ENCODE measurements at places on chromosomes 6 and 20.
A peak's percentile ranks its signal among the peaks of the same experiment; 100 is the strongest.

DNA sequence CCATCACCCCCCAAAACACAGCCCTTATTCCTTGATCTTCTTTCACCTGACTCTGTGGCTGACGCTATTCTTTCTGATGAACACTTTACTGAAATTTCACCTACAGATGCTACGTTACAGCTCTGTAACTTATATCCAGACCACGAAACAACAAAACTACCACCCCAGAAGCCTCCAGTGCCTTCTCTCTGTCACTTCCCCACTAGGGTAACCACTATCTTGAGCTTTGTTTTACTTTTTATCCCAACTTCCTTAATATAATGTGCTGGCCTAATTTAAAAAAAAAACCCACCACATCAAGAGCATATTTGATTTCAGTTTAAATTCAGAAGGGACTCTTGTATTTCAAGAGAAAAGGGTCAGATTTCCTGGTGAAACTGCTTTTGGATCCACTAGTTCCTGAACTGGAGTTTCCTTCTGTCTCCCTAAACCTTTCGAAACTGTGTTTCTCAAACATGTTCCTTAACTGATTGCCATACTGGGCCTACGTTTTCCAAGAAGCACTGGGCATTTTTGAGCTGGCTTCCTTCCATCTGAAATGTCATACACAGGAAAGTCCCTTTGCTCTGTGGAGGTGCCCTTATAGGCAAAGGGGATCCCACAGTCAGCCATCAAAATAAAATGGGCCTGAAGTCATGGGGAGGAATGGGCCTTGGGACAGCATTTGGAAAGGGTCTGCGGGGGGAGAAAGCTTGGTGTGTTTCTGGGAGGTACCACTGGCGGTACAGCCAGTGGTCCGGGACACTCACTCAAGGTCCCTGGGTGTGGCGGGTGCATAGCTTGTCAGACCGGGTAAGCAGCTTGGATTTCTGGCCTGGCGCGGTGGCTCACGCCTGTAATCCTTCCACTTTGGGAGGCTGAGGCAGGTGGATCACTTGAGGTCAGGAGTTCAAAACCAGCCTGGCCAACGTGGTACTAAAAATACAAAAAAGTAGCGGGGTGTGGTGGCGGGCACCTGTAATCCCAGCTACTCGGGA, 25.8 kb upstream of the RTF2 start:
- peaks cover 26% of the 10 kb centered on the region for H3K4me1 ChIP-seq
- DNase-seq, result no peak
- no peaks in the 10 kb centered on the region for H3K27me3 ChIP-seq

DNA sequence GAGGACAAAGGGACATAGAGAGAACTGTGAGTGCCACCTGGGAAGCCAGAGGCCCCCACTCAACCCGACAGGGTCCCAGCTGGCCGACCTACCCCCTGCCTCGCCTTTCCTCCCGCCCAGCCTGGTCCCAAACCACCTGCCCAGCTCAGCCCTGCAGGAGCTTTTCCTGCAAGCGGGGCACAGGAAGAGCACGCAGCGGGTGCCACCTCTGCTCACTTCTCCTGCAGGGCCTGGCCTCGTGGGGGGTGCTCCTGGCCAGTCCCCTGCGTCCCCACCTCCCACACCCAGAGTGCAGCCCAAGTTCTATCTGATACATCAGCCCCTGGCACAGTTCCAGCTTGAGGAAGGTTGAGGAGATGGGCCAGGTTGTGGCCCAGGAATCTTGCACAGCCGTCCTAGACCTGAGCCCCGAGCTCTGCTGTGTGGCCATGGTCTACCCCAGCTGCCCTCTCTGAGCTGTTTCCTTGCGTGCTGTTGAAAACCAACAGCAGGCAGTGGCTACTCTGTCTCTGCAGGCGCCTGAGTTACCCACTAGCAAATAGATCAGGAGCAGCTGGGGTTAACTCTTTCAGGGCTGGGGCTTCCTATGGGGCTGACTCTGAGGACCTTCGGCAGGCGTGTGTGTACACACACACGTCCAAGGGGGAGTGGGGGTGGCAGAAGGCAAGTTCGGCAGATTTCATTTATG, 1.7 kb downstream of the NECAB3 start:
- H3K4me3 ChIP-seq, result peak overlapping the region; percentile 66
- no peak for DNase-seq
- no peak overlapping the region for H3K27ac ChIP-seq
- H3K36me3 ChIP-seq, result peaks cover 16% of the 10 kb centered on the region
- H3K4me1 ChIP-seq, result peaks cover 29% of the 10 kb centered on the region

GRCh38 chr6:29107758-29108157, at the start of gene OR2J3:
TSS of gene OR2J3 (plus strand) at chr6:29108058. CDS start at chr6:29111891, 3,833 bp downstream.
- H3K27ac ChIP-seq, result no peak within 1 kb of the TSS
- H3K4me1 ChIP-seq, result no peaks in the 10 kb centered on the region
- no peak for DNase-seq

DNA sequence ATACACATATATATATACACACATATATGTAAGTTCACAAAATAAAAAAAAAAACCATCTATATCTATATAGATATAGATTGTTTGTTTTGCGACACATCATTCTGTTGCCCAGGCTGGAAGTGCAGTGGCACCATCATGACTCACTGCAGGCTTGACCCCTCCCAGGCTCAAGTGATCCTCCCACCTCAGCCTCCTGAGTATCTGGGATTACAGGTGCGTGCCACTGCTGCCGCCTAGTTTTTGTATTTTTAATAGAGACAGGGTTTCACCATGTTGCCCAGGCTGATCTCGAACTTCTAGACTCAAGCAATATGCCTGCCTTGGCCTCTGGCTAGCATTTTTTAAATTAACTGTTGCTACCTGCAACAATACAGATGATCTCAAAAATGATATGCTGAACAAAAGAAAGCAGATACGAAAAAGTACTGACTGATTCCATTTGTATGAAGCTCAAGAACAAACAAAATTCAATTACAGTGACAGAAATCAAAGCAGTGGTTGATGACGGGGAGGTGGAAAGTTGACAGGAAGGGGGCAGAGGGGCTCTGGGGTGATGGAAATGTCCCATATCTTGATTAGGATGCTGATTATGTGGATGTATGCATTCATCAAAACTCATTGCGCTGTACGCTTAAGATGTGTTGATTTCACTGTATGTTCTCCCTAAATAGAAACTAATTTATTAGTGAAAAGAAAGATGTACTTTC, 49.6 kb downstream of the ATXN1 start:
- no peak for DNase-seq
- H3K4me1 ChIP-seq, result no peaks in the 10 kb centered on the region
- H3K36me3 ChIP-seq, result no peaks in the 10 kb centered on the region
- H3K27ac ChIP-seq, result peak overlapping the region; percentile 74
- H3K4me3 ChIP-seq, result no peak overlapping the region

DNA sequence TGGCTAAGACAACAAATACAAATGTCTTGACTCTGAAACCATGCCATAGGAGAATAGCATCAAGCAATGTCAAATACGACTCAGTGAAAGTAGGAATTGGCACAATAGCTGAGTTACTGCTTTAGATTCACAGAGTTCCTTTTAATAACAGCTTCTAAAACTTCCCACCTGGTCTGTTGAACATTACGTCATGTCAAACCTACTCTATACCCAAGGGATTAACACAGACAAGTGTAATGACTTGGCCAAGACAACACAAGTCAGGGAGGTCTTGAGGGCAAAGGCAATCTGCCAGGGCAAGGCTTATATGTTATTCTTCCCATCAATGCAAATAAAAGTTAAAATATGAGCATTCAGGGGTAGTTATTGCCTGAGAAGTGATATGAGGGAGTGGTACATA, 265.1 kb upstream of the PRDM1 start:
- H3K36me3 ChIP-seq, result no peaks in the 10 kb centered on the region
- no peaks in the 10 kb centered on the region for H3K27me3 ChIP-seq
- no peak overlapping the region for H3K27ac ChIP-seq
- DNase-seq, result no peak
- H3K4me1 ChIP-seq, result no peaks in the 10 kb centered on the region

DNA sequence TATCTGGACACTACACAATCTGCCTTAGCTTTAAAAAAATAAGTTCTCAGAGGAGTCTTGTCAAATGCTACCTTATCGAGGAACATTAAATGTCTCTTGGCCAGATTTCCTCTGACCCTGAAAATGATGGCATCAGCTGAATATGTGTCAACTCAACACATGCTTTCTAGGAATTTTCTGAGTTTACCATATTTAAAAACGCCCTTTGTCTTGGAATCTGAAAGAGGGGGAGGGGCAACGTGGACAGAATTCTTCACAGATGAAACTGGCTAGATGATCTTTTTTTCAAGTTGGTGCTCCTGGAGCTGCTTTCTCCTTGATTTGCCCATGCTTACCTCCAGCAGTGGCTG, 5.1 kb downstream of the SOX4 start:
- no peak for DNase-seq
- H3K4me1 ChIP-seq, result peaks cover 8% of the 10 kb centered on the region
- H3K36me3 ChIP-seq, result no peaks in the 10 kb centered on the region
- H3K27ac ChIP-seq, result no peak overlapping the region
- no peaks in the 10 kb centered on the region for H3K27me3 ChIP-seq

GRCh38 chr20:20520776-20521175, 152.9 kb downstream of the INSM1 start:
- H3K27ac ChIP-seq, result no peak overlapping the region
- H3K36me3 ChIP-seq, result peaks cover 56% of the 10 kb centered on the region

GRCh38 chr6:65948062-65948461, 241.0 kb upstream of the EYS start:
- H3K4me1 ChIP-seq, result no peaks in the 10 kb centered on the region
- no peaks in the 10 kb centered on the region for H3K36me3 ChIP-seq
- no peak for DNase-seq
- H3K4me3 ChIP-seq, result no peak overlapping the region
- no peaks in the 10 kb centered on the region for H3K27me3 ChIP-seq
- H3K27ac ChIP-seq, result no peak overlapping the region

DNA sequence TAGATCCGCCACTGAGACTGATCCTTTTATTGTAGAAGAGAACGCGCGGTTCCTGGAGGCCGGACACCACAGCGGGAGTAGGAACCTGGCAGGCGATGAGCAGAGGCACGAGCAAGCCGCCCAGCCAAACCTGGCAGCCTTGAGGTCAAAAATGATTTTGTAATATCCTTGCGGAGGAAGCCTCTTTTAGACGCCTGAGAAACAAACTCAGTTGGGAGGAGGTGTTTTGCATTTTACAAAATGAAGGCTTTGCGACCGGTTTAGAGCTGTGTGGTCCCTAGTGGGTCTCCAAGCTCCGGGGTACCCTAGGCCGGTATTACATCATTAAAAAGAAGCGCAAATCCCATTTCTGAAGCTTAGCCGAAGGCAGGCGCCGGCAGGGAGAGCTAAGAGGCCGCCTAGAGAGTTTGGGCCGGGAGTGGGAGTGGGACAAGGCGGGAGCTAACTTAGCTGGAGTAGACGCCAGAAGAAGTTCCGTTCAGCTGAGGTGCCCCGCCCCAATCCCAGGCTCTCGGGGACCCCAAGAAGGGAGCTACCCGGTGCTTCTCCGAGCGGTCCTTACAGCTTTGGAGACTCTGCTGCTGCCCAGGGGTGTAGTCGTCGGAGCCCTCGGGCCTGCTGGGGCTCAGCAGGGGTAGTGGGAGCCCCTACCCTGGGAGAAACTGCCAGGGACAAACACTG, 1.9 kb upstream of the TBX18 start:
- no peaks in the 10 kb centered on the region for H3K36me3 ChIP-seq
- H3K4me1 ChIP-seq, result peaks cover 6% of the 10 kb centered on the region
- peaks cover 100% of the 10 kb centered on the region for H3K27me3 ChIP-seq
- H3K4me3 ChIP-seq, result no peak overlapping the region
- DNase-seq, result no peak
- H3K27ac ChIP-seq, result no peak overlapping the region

DNA sequence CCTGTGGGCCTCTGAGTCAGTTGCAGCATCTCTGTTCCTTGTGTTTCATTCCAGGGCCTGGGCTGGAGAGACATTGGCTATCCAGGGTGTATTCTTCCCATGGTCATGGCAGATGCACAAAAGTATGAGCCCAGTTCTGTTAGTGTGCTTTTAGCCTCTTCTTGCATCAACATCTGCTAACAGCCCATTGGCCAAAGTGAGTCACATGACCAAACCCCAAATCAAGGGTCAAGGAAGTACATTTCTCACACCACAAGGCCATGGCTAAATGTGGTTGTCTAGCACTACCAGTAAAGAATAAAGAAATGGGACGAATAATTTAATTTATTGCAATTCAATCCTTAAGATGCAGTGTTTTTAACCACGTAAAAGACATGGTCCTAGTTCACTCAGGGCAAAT, 43.9 kb downstream of the NRN1 start:
- no peak overlapping the region for H3K4me3 ChIP-seq
- H3K36me3 ChIP-seq, result no peaks in the 10 kb centered on the region
- no peak overlapping the region for H3K27ac ChIP-seq
- H3K27me3 ChIP-seq, result no peaks in the 10 kb centered on the region

- H3K27me3 ChIP-seq, result peaks cover 38% of the 10 kb centered on the region
- H3K4me1 ChIP-seq, result no peaks in the 10 kb centered on the region
- DNase-seq, result no peak
- no peak overlapping the region for H3K4me3 ChIP-seq
Measured at GRCh38 chr20:58772786-58773185, 77.9 kb downstream of the GNAS-AS1 start.

- no peak overlapping the region for H3K27ac ChIP-seq
- DNase-seq, result no peak
- H3K4me3 ChIP-seq, result no peak overlapping the region
- H3K4me1 ChIP-seq, result no peaks in the 10 kb centered on the region
- no peaks in the 10 kb centered on the region for H3K36me3 ChIP-seq
Measured at GRCh38 chr20:14478126-14478525, 140.7 kb upstream of the FLRT3 start.

- no peak overlapping the region for H3K4me3 ChIP-seq
- no peaks in the 10 kb centered on the region for H3K36me3 ChIP-seq
- no peak for DNase-seq
- no peak overlapping the region for H3K27ac ChIP-seq
- peaks cover 30% of the 10 kb centered on the region for H3K4me1 ChIP-seq
- no peaks in the 10 kb centered on the region for H3K27me3 ChIP-seq
Measured at GRCh38 chr6:41974281-41974825, 32.7 kb upstream of the CCND3 start.

- H3K27me3 ChIP-seq, result peaks cover 35% of the 10 kb centered on the region
Measured at GRCh38 chr6:165850434-165851019, 187.5 kb upstream of the PDE10A start.

- H3K4me1 ChIP-seq, result no peaks in the 10 kb centered on the region
- H3K4me3 ChIP-seq, result no peak overlapping the region
- no peak overlapping the region for H3K27ac ChIP-seq
- no peaks in the 10 kb centered on the region for H3K27me3 ChIP-seq
- DNase-seq, result no peak
Measured at GRCh38 chr20:13755809-13756208, 28.9 kb downstream of the ESF1 start.

- no peak overlapping the region for H3K4me3 ChIP-seq
- no peak for DNase-seq
- H3K27ac ChIP-seq, result no peak overlapping the region
- H3K36me3 ChIP-seq, result no peaks in the 10 kb centered on the region
Measured at GRCh38 chr6:139855671-139856311, 481.3 kb upstream of the CITED2 start.

- H3K27me3 ChIP-seq, result no peaks in the 10 kb centered on the region
- no peak for DNase-seq
- H3K4me1 ChIP-seq, result peaks cover 8% of the 10 kb centered on the region
- H3K36me3 ChIP-seq, result no peaks in the 10 kb centered on the region
- peak overlapping the region; percentile 87 for H3K27ac ChIP-seq
Measured at GRCh38 chr6:21596949-21597682, 3.6 kb downstream of the SOX4 start.
